ENCODE measurements at places on chromosomes 13 and 19. TPM values are rescaled to one million over a fixed set of nuclear protein-coding genes. Genes with fewer than 3 reads are reported as not detected.

ITGBL1 gene
- total RNA-seq, result not detected

ZSWIM9 gene
- 11.3 TPM for total RNA-seq

CD33 gene
- total RNA-seq, result 1.2 TPM

SSC5D gene
- total RNA-seq, result 0.41 TPM

VAV1 gene
- total RNA-seq, result 114 TPM

TMEM59L gene
- 0.48 TPM for total RNA-seq

MEIS3 gene
- total RNA-seq, result not detected

RNASEH2A gene
- 53.5 TPM for total RNA-seq

DNA sequence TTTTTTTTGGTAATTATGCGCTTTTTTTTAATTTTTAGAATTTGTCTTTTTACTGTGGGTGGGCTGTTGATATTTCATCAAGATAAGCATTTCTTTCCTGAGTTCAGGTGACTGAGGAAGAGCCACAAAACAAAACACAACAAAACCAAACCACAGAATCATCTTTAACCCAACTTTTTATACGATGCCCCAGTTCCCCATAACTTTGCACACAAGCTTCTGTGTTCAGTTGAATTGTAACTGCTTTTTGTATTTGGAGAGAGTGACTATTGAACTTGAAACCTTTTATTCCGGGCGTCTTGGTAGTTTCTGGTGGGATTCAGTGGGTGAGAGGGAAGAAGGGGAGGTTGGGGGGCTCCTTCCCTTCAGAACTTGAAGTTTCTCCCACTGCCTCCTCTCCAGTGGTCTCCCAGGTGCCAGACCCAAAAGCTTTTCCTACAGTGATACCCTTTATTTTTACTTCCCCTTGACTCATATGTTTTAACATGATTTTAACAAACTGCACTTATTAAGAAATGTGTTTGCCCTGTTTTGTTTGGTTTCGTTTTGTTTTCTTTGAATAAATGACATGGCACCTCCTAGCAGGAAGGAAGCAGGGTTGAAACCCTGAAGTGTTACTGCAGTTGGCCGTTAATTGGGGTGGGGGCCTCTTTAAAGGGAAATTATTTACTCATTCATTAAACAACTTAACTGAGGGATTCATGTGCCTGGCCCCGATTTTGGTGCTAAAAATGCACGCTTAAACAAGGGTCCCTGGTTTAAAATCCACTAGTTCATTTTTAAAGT is 2.7 kb upstream of the CCDC97 start:
- H3K27me3 ChIP-seq, result no peaks in the 10 kb centered on the region
- ATAC-seq, result no peak
- H3K36me3 ChIP-seq, result peaks cover 100% of the 10 kb centered on the region

- no peak overlapping the region for H3K4me3 ChIP-seq
- peak; percentile 69 for ATAC-seq
- no peaks in the 10 kb centered on the region for H3K27me3 ChIP-seq
- H3K27ac ChIP-seq, result peak overlapping the region; percentile 78
- peaks cover 50% of the 10 kb centered on the region for H3K36me3 ChIP-seq
These were observed 31.3 kb upstream of the ISYNA1 start for GRCh38 chr19:18469069-18469846.

DNA sequence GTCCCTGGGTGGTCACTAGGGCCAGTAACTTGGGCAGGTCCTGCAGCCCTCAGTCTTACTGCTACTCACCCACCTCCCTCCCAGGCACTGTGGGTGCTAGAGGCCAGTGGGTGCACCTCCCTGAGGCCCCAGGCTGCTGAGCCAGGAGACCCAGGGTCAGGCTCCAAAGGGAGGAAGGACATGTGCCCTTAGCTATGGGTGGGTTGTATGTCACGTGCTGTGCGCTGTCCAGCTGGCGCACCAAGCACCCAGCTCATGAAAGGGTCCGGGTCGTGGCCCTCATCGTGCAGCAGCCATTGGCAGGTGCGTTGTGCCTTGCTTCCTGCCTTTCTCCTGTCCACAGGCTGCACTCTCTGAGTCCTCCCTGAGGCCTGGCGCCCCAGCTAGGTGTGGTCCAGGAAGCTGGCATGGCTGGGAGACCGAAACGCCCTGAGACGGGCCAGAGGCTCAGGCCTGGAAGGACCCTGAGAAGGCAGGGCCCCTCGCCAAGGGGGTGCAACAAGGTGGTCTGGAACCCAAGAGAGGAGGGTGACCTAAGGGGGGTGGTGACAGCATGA is 47.0 kb upstream of the KCTD15 start:
- H3K27me3 ChIP-seq, result peaks cover 15% of the 10 kb centered on the region
- H3K36me3 ChIP-seq, result no peaks in the 10 kb centered on the region
- no peak overlapping the region for H3K4me3 ChIP-seq
- no peak for ATAC-seq
- no peak overlapping the region for H3K27ac ChIP-seq

DNA sequence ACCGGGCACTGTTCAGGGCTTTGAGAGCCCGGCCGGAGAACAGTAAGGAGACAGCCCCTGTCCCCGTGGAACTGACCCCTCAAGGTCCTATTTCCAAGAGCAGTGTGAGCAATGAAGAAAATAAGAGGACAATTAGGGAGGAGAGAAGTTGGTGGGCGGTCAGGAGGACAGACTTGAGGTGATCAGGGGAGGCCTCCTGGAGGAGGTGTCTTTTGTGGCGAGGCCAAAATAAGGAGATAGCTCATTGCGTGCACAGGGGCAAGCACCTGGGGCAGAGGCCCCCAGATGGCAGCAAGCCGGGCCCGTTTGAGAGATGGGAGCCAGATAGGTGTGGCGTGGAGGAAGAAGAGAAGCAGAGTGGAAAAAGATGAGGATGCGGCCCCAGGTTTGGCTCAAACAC is 2.8 kb upstream of the LRRC4B start:
- H3K27ac ChIP-seq, result no peak overlapping the region
- no peak for ATAC-seq
- peaks cover under 1% of the 10 kb centered on the region for H3K4me1 ChIP-seq
- no peak overlapping the region for H3K4me3 ChIP-seq

DNA sequence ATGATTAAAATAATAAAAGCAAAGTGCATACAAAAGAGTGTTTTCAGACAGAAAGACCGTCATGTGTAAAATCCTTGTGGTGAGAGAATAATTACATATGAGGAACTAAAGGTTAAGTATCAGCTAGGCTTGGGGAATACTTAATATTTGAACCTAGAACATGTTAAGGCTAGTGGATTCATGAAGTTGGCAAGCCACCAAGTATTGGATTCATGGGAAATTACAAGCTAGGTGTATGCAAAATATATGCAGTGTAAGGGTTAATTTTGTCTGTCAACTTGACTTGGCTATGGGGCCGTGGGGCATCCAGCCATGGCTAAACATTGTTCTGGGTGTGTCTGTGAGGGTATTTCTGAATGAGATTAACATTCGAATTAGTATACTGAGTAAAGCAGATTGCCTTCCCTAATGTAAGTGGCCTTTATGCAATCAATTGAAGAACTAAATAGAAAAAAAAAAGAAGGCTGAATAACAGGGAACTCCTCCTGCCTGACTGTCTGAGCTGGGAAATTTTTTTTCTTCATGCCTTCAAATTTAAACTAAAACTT is 533.5 kb upstream of the KLF12 start:
- H3K27me3 ChIP-seq, result peaks cover 8% of the 10 kb centered on the region
- no peak overlapping the region for H3K4me3 ChIP-seq
- no peaks in the 10 kb centered on the region for H3K36me3 ChIP-seq

DNA sequence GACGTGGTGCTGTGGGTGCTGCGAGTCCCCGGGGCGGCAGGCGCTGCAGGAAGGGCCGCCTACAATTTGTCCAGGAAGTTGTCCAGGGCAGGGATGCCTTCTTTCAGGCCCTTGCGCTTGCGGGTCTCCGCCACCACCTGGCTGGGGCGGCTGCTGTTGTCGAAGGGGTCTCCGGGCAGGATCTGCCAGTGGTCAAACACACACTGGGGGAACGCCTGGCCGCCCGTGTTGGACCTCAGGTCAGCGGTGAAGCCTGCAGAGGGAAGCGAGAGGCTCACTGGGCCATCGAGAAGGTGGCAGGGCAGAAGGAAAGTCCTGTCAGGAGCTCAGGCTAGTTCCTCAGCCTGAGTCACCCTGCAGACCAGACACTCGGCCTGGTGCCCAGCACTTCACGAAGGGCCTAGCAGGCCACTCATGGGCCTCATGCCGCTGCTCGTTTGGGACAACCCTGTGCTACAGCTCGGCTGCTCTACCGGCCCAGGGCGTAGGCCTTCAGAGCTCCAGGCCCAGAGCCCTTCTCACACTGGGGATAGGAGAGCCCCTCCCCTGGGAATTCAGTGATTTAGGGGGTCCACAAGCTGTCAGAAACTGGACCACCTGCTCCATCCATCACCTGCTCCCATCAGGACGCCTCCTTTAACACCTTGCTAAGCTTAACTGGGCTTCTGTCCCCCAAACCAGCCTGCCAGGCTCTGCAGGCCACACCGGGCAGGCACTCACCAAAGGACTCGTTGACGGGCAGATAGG is 5.8 kb upstream of the DAPK3 start:
- H3K27me3 ChIP-seq, result no peaks in the 10 kb centered on the region
- H3K4me3 ChIP-seq, result no peak overlapping the region
- peak; percentile 11 for ATAC-seq

DNA sequence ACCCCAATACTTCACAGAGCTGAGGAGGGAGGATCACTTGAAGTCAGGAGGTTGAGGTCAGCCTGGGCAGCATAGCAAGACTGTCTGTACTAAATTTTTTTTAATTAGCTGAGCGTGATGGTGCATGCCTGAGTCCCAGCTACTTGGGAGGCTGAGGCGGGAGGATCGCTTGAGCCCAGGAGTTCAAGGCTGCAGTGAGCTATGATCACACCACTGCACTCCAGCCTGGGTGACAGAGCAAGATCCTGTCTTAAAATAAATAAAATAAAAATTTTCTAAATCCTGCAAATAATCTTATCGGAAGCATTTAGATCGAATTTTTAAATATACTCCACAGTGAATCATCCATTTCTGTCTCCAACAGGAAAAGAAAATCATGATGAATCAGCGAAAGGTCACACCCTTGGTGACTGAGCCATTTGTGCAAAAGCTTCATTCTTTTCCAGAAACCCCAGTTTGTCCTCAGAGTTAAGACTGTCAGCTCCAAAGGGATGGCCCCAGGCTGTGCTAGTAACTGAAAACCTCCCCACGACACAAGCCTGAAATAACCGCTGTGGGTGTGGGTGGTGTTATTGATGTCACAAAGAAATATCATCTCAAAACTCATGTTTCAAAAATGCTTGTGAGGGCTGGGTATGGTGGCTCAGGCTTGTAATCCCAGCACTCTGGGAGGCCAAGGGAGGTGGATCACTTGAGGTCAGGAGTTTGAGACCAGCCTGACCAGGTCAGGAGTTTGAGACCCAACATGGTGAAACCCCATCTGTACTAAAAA is 167.6 kb downstream of the PTPRS start:
- peaks cover 4% of the 10 kb centered on the region for H3K27me3 ChIP-seq
- H3K4me1 ChIP-seq, result peaks cover 12% of the 10 kb centered on the region
- no peak overlapping the region for H3K27ac ChIP-seq
- H3K36me3 ChIP-seq, result no peaks in the 10 kb centered on the region
- ATAC-seq, result peak; percentile 80
- H3K4me3 ChIP-seq, result no peak overlapping the region

GRCh38 chr13:31045286-31046081 is 113.0 kb downstream of the TEX26 start:
- H3K36me3 ChIP-seq, result no peaks in the 10 kb centered on the region
- ATAC-seq, result peak; percentile 79
- no peak overlapping the region for H3K27ac ChIP-seq
- peaks cover 17% of the 10 kb centered on the region for H3K4me1 ChIP-seq
- peak overlapping the region; percentile 73 for H3K4me3 ChIP-seq

DNA sequence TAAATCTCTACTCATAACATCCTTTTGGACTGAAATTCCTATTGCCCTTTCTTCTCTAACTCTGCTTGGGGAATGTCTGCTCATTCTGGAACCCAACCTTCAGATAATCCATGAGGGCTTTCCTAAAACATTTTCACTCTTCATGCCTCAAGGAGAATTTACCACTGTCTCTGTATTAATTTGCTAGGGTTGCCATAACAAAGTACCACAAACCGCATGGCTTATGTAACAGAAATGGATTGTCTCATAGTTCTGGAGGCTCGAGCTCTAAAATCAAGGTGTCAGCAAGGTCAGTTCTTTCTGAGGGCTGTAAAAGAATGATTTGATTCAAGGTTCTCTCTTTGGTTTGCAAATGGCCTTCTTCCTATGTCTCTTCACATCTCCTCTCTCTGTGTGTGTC is 209.7 kb downstream of the LACC1 start:
- no peaks in the 10 kb centered on the region for H3K36me3 ChIP-seq
- no peak overlapping the region for H3K4me3 ChIP-seq
- H3K4me1 ChIP-seq, result peaks cover 12% of the 10 kb centered on the region
- peak overlapping the region; percentile 9 for H3K27ac ChIP-seq
- ATAC-seq, result peak; percentile 31

DNA sequence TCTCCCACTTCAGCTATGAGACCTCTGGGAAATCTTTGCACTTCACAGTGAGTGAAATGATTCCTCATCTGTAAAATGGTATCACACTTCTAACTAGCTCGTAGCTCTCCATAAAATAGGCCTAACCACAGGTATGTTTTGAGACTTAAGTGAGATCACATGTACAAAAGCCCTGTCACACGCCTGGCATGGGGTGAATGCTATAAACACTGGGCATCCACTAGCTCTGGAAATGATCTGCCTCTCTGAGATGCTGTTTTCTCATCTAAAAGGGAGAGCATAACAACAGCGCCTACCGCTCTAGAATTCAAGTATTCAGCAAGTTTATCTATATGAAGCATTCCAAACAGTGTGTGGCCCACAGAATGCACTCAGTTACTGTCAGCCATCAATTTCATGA is 2.2 kb downstream of the AKT2 start:
- peak overlapping the region; percentile 87 for H3K4me3 ChIP-seq
- H3K27ac ChIP-seq, result peak overlapping the region; percentile 70

DNA sequence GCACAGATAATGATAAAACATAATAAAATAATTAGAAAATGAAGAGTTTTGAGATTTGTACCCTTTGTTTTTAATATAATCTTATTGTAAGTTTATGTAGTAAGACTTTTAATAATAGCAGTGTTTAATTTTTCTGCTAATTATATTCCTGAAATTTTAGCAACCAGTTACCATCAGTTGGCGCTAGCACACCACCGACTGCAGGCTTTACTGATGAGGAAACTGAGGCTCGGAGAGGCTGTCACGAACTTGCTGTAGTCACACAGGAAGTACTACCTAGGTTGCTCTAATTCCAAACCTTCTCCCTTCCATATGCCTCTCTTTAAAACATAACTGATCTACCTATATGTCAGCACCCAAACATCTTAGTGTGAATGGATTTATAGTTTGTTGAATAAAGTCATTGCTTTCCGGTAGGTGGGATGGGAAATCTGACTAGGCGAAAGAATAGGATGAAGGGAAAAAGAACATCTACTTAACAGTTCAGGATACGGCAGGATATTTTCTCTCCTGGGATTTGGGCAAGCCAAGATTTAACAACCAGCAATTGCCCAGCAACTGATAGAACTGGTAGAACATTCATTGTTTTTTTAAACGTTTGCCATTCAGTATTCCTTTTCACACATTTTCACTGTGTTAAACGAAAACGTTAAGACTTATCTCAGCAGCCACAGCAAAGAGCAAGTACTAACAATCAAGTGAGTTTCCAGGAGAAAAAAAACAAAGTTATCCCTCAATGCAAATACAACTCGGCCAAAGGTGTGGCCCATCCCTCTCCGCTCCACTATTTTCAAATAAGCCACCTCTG is 822 bp upstream of the RFXAP start:
- H3K4me3 ChIP-seq, result peak overlapping the region; percentile 91
- H3K4me1 ChIP-seq, result peaks cover 16% of the 10 kb centered on the region
- peak overlapping the region; percentile 95 for H3K27ac ChIP-seq
- peaks cover 5% of the 10 kb centered on the region for H3K27me3 ChIP-seq
- peaks cover 20% of the 10 kb centered on the region for H3K36me3 ChIP-seq
